Astrocyte (in vitro differentiated cells and primary cell): ENCODE measurements at places on chromosomes 11 and 22. TPM values are rescaled to one million over a fixed set of nuclear protein-coding genes. Genes with fewer than 3 reads are reported as not detected.

- peak; percentile 100 for DNase-seq
Observed at GRCh38 chr11:33690290-33691065, 10.1 kb downstream of the C11orf91 start.

The EXPH5 gene
- 4.7 and 7.9 TPM in 2 replicates for total RNA-seq

- DNase-seq = no peak
Observed at GRCh38 chr11:75394085-75394840, 5.1 kb upstream of the RPS3 start.

DNA sequence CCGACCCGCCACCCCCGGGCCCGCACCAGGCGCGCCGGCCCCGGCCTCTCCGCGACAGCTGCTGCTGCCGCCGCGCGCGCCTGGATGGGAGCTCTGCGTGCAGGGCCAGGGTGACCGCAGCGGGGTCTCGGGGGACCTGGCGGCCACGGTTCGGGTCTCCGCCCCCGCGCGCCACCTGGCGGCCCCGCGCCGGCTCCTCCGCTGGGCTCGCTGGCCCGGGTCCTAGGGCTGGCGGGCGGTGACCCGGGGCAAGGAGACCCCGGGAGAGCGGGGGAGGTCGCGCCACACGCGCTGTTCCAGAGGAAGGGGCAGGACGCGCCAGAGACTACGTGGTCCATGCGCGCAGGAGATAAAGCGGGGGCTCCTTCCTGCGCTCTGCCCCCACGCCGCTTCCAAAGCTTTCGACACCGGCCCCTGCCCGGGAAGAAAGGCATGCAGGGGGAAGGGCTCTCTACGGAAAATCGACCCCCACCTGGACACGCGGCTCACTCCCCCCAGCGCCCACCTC lies 562 bp downstream of the SHANK2 start:
- DNase-seq = no peak

- DNase-seq = peak; percentile 95
Observed at GRCh38 chr11:46649180-46649738, 31.9 kb downstream of the ATG13 start.

DNA sequence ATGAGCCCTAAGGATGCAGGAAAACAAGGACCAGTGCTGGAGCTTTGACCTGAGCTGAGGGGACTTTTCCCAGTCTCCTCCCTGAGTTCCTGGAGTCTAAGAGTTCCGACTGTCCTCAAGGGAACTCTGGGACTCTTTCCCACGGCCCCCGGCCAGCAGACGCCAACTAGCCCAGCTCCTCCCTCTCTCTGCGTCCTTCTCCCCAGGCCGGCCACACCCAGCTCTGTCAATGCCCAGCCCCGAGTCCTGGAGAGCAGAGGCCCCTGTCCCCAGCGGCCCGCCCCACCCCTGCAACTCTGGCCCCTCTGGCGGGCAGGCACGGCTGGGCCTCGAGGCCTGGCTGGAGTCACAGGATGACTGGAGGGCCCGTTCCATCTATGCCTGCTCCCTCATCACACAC lies 29.8 kb downstream of the NECTIN1 start:
- no peak for DNase-seq

DNA sequence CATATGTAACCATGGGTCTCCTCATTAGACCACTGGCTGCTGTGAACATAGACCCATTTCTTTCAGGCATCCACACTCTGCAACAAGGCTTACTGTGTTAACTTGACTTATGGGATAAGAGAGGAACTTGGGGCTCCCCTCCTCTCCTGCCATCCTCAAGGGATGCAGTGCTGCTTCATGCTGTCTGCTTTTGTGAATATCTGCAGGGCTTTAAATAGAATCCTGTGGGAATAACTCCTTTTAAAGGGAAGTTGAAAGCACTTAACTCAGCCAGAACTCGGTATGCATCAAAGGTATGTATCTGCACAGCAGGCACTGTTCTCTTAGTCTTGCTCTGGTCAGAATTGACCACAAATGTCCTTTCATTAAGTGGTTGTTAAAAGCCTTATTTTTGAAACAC lies 222.5 kb upstream of the KIRREL3 start:
- DNase-seq = no peak

DNA sequence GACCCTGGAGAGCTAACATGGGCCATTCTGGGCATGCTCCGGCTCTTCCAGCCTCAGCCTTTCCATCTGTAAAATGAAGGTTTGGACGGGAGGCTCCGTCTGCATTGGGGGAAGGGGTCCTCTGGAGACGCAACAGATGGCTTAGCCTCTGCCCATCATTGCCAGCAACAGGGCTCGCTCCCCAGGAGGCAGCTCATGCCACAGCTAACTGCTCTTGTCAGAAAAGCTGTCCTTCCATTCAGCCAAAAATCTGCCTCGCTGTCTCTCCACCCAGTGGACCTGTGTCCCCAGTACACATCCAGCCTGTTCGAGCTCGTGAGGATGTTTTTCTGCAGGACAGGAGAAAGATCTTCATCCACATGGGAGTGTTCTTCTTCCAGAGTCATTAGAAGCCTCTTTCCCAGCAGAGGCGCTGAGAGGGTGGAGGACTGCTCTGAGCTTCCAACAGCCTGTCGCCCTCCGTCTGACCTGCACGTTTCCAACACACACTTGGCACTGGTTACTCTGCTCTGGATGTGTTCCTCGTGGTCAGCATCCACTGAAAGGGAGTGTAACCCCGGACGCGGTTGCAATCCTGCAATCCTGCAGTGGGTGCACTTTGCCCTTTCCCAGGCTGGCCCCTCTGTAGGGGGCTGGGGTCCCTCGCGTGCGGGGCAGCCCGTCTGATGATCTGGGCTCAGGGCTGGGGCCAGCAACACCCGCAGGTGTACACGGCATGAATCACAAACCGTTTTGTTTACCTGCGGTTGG lies 1340.9 kb downstream of the TBC1D22A start:
- no peak for DNase-seq

GRCh38 chr11:119878990-119879389 lies 150.0 kb upstream of the NECTIN1 start:
- DNase-seq = no peak

DNA sequence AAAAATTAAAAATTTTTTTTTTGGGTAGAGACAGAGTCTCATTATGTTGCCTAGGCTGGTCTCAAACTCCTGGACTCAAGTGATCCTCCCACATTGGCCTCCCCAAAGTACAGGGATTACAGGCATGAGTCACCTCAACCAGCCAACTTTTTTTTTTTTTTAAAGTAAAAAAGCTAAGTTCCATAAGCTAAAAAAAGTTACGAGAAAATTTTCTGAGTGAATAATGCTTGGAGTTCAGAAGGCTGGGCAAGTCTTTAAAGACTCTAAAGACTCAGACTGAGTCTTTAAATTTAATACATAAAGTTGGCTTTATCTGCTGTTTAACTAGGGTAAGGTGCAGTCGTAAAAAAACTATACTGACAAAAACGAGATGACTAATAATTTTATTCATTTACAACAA lies 5.6 kb downstream of the DDX6 start:
- DNase-seq = peak; percentile 6

- DNase-seq = no peak
Observed at GRCh38 chr22:38203090-38203810, 1.5 kb downstream of the MAFF start.

The SCN3B gene
- total RNA-seq = 1.9 and 2.3 TPM in 2 replicates

- DNase-seq = peak; percentile 29
Observed at GRCh38 chr11:61899146-61899841, 7.9 kb upstream of the FADS3 start.

DNA sequence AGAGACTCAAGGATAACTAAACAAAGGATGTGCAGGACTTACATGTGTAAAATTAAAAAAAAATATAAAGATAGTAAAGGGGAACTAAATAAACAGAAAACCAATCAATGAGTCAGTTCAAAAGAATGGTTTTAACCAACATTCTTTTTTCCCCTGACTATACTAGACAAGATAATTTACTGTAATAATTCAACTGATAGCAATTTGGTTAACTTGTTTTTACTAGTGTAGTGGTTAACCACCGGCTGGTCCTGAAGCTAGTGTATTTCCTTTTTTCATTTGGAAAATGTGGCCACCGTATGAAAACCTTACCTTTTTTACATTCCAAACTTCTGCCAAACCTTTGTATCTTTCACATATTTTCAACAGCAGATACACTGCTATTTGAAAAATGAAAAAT lies 123.1 kb downstream of the ARHGAP42 start:
- DNase-seq = peak; percentile 92

DNA sequence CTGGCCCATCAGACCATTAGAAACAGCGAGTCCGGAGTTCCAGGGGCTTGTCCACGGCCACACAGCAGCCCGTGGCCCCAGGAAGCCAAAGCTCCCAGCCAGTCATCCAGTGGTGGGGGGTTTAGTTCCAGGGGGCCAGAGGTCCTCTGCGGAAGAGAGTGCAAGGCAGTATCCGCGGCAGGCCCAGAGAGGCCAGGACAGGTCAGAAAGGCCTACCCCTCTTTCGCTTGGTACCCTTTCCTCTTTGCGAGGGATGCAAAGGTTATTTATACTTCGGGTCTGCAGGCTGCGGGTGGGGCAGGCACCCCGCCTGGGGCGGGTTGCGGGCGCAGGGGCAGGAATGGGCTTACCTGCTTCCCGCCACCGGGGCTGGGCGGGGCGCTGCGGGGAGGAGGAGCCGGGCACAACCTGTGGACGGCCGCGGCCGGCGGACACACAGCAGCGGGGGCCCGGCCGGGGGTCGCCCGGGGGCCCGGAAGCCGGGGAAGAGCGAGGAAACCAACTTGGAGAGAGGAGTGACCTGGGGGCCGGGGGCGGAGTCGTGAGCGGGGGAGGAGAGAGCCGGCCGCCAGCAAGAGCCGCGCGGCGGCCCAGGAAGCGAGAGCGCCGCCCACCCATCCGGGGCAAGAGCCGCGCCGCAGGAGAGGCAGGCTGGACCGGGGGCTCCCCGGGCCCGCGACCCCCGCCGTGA lies at the start of gene SH3BP1:
TSS of gene SH3BP1 (plus strand) at position 600 of the 691 bp plus-strand sequence. CDS start 119 bp downstream, outside the sequence.
- DNase-seq = no peak

DNA sequence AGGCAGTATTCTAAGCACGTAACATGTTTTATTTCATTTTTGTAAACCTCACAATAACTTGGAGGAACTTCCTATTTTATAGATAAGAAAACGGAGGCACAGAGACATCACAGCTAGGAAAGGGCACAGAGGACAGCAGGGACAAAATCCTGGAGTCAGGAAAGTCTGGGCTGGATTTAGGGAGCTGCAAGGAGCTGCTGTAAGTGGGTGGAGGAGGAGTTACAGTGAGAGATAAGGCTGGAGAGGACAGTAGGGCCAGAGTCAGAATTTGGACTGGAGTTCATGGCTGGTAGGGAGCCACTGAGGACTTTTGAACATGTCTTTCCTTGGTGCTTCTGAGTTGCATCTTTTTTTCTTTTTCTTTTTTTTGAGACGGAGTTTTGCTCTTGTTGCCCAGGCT lies 32.2 kb upstream of the PTPRJ start:
- no peak for DNase-seq
